Endothelial cell (in vitro differentiated cells): ENCODE measurements at places on chromosomes 12 and 14.
A peak's percentile ranks its signal among the peaks of the same experiment; 100 is the strongest.

DNA sequence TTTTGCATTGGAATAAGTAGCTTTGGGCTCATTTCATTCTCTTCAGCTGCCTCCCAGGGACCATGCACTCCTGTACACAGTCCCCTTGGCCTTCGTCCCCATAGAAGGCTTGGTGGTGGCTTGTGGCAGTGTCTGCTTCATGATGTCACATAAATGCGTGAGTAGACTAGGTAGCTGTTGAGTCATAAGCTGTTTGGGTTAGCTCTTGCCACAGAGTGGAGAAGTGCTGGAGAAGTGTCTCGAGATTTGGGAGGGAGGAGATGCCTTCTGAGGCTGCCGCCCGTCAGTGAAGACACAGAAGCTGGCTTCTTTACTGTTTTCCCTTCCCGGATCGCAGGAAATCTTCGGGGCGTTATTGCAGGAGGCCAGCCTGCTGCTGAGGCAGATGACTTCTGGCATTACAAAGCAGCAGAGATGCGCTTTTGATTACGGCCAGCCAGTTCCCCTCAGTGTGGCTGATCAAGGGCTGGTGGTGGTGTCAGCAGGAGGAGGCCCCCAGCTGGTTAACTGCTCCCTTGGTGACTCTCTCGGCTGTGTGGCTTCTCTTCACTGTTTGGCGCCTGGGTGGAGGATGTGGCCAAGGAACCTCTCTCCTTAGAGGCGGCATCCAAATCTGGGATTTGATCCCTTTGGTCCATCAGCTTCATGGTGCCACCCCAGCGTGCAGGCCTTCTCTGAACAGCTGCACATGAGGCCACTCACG lies 67.6 kb downstream of the AACS start:
- H3K4me1 ChIP-seq = peaks cover 6% of the 10 kb centered on the region
- H3K36me3 ChIP-seq = peaks cover 56% of the 10 kb centered on the region
- H3K27me3 ChIP-seq = peaks cover 18% of the 10 kb centered on the region
- H3K27ac ChIP-seq = no peak overlapping the region
- no peak for DNase-seq
- H3K4me3 ChIP-seq = peak overlapping the region; percentile 54

DNA sequence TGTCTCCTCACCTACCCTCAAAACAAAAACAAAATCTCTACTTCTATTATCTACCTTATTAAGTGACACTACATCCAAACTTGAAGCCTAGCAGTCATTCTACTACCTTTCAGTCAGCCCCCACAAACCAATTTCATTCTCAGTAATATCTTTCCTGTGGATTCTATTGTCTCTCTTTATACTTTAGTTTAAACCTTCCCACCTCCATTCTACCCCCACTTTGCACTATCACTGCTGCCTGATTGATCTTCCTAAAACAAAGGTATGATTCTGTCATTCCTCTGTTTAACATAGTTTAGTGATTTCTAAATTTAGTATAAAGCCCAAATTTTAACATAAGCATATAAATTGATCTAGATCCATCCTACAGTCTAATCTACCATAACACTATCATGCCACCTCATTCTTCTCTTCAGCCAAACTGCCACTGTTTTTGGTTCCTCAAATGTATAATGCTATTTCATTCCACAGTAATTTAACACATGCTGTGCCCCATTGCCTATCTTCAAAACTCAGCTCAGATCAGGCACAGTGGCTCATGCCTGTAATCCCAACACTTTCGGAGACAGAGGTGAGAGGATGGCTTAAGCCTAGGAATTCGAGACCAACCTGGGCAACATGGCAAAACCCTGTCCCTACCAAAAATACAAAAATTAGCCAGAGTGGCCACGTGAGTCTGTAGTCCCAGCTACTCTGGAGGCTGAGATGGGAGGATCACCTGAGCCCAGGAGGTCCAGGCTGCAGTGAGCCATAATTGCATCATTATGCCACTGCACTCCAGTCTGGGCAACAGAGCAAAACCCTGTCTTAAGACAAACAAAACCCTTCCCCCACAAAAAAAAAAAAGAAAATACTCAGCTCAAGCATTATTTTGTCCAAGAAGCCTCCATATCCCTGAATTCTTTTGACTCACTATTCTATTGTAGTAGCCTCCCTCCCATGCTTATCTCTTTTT lies 3.1 kb upstream of the STRN3 start:
- peaks cover 14% of the 10 kb centered on the region for H3K27me3 ChIP-seq
- H3K4me3 ChIP-seq = no peak overlapping the region
- peaks cover 17% of the 10 kb centered on the region for H3K4me1 ChIP-seq
- DNase-seq = no peak
- no peak overlapping the region for H3K27ac ChIP-seq

DNA sequence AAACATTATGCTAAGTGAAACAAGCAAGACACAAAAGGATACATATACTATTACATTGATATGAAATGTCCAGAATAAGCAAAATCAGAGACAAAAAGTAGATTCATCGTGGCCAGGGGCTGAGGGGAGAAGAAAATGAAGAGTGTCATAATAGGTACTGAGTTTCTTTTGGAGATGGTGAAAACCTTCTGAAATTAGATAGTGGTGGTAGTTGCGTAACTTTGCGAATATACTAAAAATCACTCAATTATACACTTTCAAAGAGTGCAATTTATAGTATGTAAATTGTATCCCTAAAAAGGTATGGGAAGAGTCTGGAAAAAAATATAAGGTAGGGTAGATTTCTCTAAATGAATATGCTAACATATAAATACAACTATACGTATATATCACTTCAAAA lies 22.2 kb downstream of the KANSL2 start:
- no peak overlapping the region for H3K4me3 ChIP-seq
- no peak for DNase-seq
- H3K27ac ChIP-seq = peak overlapping the region; percentile 28

DNA sequence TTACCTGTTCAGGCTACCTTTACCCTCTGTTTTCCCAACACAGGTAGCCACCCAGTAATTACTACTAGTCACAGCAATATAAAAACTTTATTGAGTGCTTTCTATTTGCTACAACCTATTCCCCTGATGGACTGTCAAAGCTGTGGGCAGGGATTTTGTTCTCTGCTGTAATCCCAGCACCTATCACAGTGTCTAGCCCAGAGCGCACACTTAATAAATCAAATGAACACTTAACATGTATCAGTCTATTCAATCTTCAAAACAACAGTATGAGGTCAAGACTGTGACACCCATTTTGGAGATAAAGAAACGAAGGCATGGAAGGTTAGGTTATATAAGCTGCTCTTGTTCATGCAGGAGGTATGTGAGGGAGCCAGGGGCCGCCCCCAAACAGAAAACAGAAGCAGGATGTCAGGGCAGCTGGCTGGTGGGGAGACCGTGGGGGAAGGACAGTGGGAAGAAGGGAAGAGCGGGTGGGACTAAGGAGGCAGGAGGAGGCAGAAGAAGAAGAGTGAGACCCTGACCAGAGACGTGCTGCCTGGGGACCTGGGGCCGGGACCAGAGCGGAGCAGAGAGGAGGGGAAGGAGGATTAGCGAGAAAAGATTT lies 1.7 kb downstream of the TNFRSF1A start:
- DNase-seq = no peak
- H3K4me1 ChIP-seq = peaks cover 28% of the 10 kb centered on the region
- peaks cover 15% of the 10 kb centered on the region for H3K27me3 ChIP-seq
- H3K27ac ChIP-seq = no peak overlapping the region
- H3K4me3 ChIP-seq = no peak overlapping the region

DNA sequence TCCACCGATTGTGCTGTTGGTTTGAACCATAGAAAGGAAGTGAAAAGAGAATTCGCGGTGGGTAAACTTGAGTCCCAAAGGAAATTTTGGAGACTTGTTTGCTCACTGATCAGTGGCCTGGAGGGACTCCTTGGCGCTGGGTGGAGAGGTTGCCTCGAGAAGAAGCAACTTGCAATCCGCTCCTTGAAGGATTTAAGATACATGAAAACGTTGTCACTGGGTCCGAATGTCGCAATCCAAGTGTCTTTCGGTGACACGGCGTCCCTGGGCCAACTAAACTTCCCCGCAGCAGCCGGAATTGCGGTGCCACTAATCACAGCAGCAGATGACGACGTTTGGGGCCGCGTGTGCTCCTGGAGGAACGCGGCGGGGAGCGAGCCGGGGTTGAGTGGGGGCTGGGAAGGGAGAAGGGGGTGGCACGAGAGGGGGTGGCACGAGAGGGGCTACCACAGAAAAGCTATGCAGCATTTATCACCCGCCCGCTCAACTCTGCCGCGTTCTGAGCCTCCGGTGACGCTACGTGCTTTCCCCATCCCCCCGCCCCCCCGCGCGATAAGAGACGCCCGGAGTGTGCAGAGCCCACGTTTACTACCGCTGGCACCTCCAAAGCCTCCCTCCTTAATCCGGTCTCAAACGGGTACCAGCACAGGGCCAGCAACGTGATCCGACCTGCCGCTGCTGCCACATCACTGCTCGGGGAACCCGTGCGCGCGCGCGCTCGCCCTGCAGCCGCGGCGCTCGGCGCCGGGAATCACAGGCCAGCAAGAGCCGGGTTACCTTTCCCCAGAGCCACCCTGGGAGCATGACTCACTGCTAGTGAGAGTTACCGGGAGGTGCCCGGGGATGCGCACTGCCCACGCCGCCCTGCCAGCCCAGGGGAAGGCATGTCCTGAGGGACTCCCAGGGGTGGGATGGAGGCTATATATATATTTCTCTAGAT lies 833 bp upstream of the BHLHE41 start:
- DNase-seq = peak; percentile 68
- H3K27me3 ChIP-seq = peaks cover 14% of the 10 kb centered on the region
- H3K4me1 ChIP-seq = peaks cover 33% of the 10 kb centered on the region
- H3K27ac ChIP-seq = peak overlapping the region; percentile 92
- no peaks in the 10 kb centered on the region for H3K36me3 ChIP-seq
- peak overlapping the region; percentile 97 for H3K4me3 ChIP-seq

GRCh38 chr14:99522457-99522891 lies 41.3 kb downstream of the CCNK start:
- no peak overlapping the region for H3K4me3 ChIP-seq
- H3K27ac ChIP-seq = no peak overlapping the region
- DNase-seq = no peak

GRCh38 chr12:11564984-11565651 lies 84.4 kb upstream of the ETV6 start:
- no peak for DNase-seq
- no peaks in the 10 kb centered on the region for H3K36me3 ChIP-seq
- no peak overlapping the region for H3K4me3 ChIP-seq
- H3K4me1 ChIP-seq = no peaks in the 10 kb centered on the region
- peaks cover 2% of the 10 kb centered on the region for H3K27me3 ChIP-seq

GRCh38 chr12:2262449-2262848 lies 209.7 kb downstream of the CACNA1C start:
- no peaks in the 10 kb centered on the region for H3K27me3 ChIP-seq
- no peak for DNase-seq
- H3K4me1 ChIP-seq = no peaks in the 10 kb centered on the region
- H3K27ac ChIP-seq = no peak overlapping the region

GRCh38 chr12:117484901-117485300 lies 123.5 kb upstream of the NOS1 start:
- H3K4me3 ChIP-seq = no peak overlapping the region
- no peaks in the 10 kb centered on the region for H3K36me3 ChIP-seq
- H3K4me1 ChIP-seq = no peaks in the 10 kb centered on the region
- no peak overlapping the region for H3K27ac ChIP-seq
- DNase-seq = no peak

GRCh38 chr12:65670775-65671174 lies 153.5 kb upstream of the HMGA2 start:
- H3K27me3 ChIP-seq = no peaks in the 10 kb centered on the region
- H3K4me1 ChIP-seq = peaks cover 19% of the 10 kb centered on the region
- DNase-seq = no peak
- no peak overlapping the region for H3K4me3 ChIP-seq

DNA sequence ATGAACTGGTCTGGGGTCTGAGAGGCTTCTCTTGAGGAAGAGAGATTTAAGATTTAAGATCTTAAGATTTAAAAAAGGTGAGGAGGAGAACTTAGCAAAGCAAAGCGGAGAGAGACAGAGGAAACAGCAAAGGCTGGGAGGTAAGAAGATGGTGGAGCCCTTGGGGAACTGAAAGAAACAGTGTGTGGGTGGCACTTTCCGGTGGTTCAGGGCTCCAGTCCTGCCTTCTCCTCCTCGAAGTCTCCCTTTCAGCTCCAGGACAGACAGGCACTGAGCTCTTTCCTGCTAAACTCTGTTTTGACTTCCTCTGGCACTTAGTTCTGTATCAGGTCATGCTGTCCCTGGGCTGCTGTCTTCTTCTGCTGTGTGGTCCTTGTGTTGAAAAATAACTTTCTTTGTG lies 298.7 kb upstream of the SRRM4 start:
- H3K4me3 ChIP-seq = no peak overlapping the region
- H3K4me1 ChIP-seq = peaks cover 8% of the 10 kb centered on the region
- no peak overlapping the region for H3K27ac ChIP-seq
- DNase-seq = no peak
- H3K27me3 ChIP-seq = no peaks in the 10 kb centered on the region
- no peaks in the 10 kb centered on the region for H3K36me3 ChIP-seq

DNA sequence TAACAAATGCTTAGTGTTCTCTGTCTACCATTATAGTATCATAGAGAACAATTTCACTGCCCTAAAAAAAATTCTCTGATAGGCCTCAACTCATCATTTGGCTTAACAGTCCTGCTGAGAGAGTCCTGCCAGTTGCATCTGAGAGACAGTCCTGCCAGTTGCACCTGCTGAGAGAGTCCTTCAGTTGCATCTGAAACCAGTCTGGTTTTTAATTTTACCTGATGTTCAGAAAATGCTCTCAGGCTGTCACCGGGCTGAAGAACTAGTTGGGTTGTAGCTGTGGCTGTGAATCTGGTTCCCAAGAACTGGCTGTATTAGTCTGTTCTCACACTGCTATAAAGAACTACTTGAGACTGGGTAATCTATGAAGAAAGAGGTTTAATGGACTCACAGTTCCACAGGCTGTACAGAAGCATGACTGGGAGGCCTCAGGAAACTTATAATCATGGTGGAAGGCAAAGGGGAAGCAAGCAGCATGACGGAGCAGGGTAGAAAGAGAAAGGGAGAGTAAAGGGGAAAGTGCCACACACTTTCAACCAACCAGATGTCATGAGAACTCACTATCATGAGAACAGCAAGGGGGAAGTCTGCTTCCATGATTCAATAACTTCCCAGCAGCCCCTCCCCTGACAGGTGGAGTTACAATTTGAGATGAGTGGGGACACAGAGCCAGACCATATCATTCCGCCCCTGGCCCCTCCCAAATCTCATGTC lies 51.6 kb downstream of the PRKCH start:
- no peak overlapping the region for H3K27ac ChIP-seq
- H3K4me3 ChIP-seq = no peak overlapping the region
- no peaks in the 10 kb centered on the region for H3K4me1 ChIP-seq
- peaks cover 12% of the 10 kb centered on the region for H3K27me3 ChIP-seq

GRCh38 chr12:33245434-33245833 lies 194.2 kb downstream of the SYT10 start:
- no peak overlapping the region for H3K4me3 ChIP-seq
- H3K36me3 ChIP-seq = no peaks in the 10 kb centered on the region
- DNase-seq = no peak

DNA sequence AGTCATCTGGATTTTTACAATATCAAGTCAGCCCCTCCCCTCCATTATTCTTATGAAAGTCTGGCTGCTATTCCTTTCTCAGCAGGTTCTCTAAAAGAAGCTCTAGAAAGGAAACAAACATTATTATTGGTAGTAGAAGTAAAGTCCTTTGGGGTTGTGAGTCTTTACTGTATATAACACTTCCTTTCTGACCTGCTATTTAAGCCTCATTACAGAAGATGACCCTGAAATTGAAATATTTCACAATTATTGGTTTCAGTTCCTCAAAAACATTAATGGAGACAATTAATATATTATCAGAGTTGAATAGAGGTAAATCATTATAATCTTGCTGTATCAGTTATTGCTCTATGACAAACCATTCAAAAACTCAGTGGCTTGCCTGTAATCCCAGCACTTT lies 19.3 kb downstream of the PLEKHA5 start:
- H3K36me3 ChIP-seq = peaks cover 18% of the 10 kb centered on the region
- no peaks in the 10 kb centered on the region for H3K4me1 ChIP-seq
- H3K27me3 ChIP-seq = peaks cover 1% of the 10 kb centered on the region
- no peak for DNase-seq
- no peak overlapping the region for H3K27ac ChIP-seq
